Uterus (tissue), 4 donors: ENCODE measurements at places on chromosomes 16 and 17. TPM values are rescaled to one million over a fixed set of nuclear protein-coding genes. Genes with fewer than 3 reads are reported as not detected.

Gene TBC1D3L
- total RNA-seq: 7.5 TPM

Gene CAVIN1
- 361 TPM for total RNA-seq

Gene ABCA8
- 39.5 TPM for total RNA-seq

GRCh38 chr17:49528966-49529365, 33.9 kb downstream of the NGFR start:
- H3K27ac ChIP-seq: no peak overlapping the region
- no peak overlapping the region for H3K4me3 ChIP-seq
- no peak for DNase-seq
- H3K4me1 ChIP-seq: no peaks in the 10 kb centered on the region
- no peaks in the 10 kb centered on the region for H3K36me3 ChIP-seq
- H3K27me3 ChIP-seq: no peaks in the 10 kb centered on the region

DNA sequence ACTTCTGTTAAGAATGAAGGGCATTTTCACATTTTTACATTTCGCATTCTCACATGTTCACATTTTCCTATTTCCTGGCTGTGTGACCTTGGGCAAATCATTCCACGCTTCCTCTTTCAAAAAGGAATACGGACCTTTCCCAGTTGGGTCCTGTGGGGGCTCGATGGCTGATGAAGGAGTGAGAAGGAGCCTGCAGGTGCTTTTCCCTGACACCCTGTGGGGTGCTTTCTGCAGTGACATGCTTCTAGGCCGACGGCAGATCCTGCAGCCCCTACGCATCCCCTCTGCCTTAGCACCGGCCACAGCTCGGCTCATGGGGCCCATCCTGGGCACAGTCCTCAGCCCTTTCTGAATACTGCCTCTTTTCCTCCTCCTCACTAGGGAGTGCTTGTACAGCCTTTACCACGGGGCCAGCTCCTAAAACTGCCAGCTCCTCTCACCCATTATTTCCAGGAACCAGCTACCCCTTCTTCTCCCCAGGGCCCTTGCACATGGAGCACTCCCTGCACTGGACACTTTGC, 91.0 kb downstream of the FOXL1 start:
- no peaks in the 10 kb centered on the region for H3K27me3 ChIP-seq
- no peaks in the 10 kb centered on the region for H3K36me3 ChIP-seq
- H3K4me1 ChIP-seq: peaks cover 3% of the 10 kb centered on the region

Gene CORO6
- total RNA-seq: 3.8 TPM

DNA sequence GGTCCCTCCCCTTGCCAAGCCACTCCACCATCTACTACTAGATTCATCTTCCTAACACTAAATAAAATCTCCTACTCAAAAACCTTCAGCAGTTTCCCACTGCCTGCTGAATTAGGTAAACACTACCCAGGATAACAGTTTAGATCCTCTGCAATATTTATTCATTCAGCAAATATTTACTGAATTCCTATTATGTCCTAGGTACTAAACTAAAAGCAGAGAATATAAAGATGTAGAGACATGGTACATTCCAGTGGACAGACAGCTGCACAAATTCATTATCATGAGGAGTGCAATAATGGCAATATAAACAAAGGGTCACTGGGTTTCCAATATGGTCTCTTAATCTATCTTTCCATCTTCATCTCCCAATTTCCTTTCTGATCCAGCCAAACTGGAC, 30.7 kb upstream of the HOXB13 start:
- DNase-seq: no peak
- H3K27ac ChIP-seq: no peak overlapping the region
- peaks cover 25% of the 10 kb centered on the region for H3K27me3 ChIP-seq
- no peaks in the 10 kb centered on the region for H3K36me3 ChIP-seq

Gene TMEM238L
- total RNA-seq: not detected

- peak; percentile 63 for DNase-seq
- H3K4me1 ChIP-seq: peaks cover 26% of the 10 kb centered on the region
- peak overlapping the region; percentile 87 for H3K27ac ChIP-seq
These were observed 156.7 kb downstream of the ZNF423 start for GRCh38 chr16:49698931-49699840.

DNA sequence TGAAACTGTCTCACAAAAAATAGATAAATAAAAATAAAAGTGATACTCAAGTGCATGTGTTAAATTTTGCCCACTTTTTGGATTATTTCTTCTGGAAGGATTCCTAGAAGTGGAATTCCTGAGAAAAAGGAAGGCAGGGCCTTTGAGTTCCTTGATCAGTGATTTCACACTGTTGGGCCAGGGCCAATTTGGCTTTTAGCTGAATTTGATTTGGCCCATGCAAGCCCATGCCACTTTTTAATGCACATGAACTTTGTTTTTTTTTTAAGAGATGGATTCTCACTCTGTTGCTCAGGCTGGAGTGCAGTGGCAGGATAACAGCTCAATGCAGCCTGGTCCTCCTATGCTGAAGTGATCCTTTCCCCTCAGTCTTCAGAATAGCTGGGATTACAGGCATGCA, 96.3 kb downstream of the TNFRSF13B start:
- no peaks in the 10 kb centered on the region for H3K27me3 ChIP-seq
- H3K36me3 ChIP-seq: no peaks in the 10 kb centered on the region
- H3K4me3 ChIP-seq: no peak overlapping the region
- no peaks in the 10 kb centered on the region for H3K4me1 ChIP-seq

DNA sequence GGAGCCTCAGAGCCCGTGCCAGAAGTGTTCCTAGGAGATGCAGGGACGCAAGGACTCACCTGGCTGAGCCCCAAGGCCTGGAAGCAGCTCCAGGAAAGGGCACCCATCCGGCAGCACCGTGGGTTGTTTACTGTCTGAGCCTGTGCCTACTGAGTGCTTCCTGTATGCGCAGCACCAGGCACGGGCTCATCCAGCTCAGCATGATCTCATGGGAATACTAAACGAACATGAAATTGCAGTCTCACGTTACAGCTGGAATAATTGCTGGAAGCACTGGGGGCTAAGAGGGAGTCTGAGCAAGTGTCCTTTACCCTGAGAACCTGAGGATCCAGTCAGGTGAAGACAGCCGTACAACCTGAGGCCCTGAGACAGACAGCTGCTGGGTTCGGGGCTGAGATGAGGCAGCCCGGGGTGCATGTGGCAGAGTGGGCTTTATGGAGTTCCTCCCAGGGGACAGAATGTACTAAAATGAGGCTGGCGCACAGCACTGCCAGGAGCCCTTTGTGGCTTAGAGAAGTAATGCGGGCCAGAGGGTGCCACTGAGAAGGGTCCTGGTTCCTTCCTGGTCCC, 5.4 kb downstream of the CTRL start:
- H3K36me3 ChIP-seq: no peaks in the 10 kb centered on the region
- no peak overlapping the region for H3K4me3 ChIP-seq
- H3K4me1 ChIP-seq: no peaks in the 10 kb centered on the region
- H3K27me3 ChIP-seq: no peaks in the 10 kb centered on the region

Gene FA2H
- total RNA-seq: not detected

DNA sequence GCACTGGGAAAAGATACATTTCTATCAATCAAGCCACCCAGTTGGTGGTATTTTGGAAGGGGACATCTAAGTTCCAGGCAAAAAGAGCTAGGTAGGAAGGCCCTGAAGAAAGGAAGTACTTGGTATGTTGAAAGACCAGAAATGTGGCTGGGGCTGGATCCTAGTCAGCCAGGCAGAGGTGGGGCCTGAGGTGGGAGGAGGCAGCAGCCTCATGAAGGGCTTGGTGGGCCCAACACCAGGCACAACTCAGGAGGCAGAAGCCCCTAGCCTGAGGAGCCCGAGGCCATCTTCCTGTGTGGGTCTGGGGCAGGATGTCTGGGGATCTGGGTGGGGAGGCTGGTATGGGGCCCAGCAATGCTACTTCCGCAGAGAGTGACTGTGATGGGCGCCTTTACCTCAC, 105.9 kb downstream of the SALL1 start:
- no peak overlapping the region for H3K27ac ChIP-seq
- no peak for DNase-seq
- H3K36me3 ChIP-seq: no peaks in the 10 kb centered on the region

DNA sequence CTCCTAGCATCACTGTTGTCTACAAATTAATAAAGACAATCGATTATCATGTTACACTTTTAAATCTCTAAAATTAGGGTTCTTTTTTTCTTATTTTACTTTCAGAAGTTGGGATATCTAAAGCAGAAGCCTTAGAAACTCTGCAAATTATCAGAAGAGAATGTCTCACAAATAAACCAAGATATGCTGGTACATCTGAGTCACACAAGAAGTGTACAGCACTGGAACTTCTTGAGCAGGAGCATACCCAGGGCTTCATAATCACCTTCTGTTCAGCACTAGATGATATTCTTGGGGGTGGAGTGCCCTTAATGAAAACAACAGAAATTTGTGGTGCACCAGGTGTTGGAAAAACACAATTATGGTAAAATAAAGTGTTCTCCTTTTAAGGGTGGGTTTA, 2.4 kb downstream of the RAD51C start:
- DNase-seq: no peak
- H3K27me3 ChIP-seq: no peaks in the 10 kb centered on the region
- H3K4me3 ChIP-seq: no peak overlapping the region
- no peaks in the 10 kb centered on the region for H3K36me3 ChIP-seq
- no peaks in the 10 kb centered on the region for H3K4me1 ChIP-seq
- H3K27ac ChIP-seq: no peak overlapping the region

Gene KRT38
- total RNA-seq: not detected

- no peaks in the 10 kb centered on the region for H3K4me1 ChIP-seq
- no peak for DNase-seq
- no peaks in the 10 kb centered on the region for H3K27me3 ChIP-seq
- H3K4me3 ChIP-seq: no peak overlapping the region
These were observed 36.5 kb upstream of the VWA3A start for GRCh38 chr16:22055881-22056280.

Gene POLR3K
- 12.3 TPM for total RNA-seq

Gene CES1
- total RNA-seq: 1.3 TPM

Gene LITAFD
- not detected for total RNA-seq

Gene GID4
- 11.8 TPM for total RNA-seq

DNA sequence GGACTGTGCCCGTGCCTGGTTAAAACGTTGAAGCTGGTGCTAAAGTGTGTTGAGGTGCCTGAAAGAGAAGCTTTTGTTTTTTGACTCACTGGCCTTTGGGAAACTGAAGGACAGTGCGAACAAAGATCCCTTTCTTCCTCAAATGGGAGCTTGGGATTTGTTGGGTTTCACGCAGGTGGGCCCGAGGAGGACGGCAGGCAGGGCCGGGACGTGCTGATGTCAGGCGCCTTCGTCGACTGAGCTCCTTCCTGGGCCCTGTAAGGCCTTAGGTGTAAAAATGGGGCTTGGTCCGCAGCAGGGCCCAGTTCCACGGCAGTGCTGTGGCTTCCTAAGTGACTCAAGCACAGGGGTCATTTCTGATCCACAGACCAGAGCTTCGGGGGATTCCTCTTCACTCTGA, 106.9 kb downstream of the BANP start:
- DNase-seq: no peak
- H3K27ac ChIP-seq: no peak overlapping the region
- H3K4me1 ChIP-seq: peaks cover 5% of the 10 kb centered on the region
- H3K4me3 ChIP-seq: no peak overlapping the region
